Suppressor macrophage treated with lipopolysaccharide for 4 hours (primary cell): ENCODE measurements at places on chromosomes 6 and 20.
A peak's percentile ranks its signal among the peaks of the same experiment; 100 is the strongest.

DNA sequence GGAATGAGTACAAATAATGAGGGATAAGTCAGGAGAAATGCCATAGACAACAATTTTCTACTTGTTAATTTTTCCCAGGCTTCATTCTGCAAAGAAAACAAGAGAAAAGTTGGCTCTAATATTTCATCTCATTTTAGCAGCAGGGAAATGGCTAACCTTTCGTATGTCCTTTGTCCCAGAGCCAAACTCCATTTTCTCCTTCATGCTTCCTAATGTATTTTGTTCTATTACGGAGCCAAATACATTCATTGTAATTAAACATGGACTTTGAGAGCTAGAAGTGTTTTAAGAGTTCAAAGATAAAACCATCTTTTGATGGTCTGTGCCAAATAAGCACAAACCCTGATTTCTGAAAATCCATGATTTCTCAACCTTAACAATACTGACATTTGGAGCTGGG is 136.9 kb downstream of the PTCHD4 start:
- no peak for DNase-seq

GRCh38 chr6:74320715-74321114 is 624.7 kb downstream of the CD109 start:
- no peak for DNase-seq

GRCh38 chr6:168428863-168429262 is 12.1 kb upstream of the SMOC2 start:
- no peak for DNase-seq

- DNase-seq = no peak
Observed at GRCh38 chr6:154319231-154319858, 37.3 kb downstream of the IPCEF1 start.

DNA sequence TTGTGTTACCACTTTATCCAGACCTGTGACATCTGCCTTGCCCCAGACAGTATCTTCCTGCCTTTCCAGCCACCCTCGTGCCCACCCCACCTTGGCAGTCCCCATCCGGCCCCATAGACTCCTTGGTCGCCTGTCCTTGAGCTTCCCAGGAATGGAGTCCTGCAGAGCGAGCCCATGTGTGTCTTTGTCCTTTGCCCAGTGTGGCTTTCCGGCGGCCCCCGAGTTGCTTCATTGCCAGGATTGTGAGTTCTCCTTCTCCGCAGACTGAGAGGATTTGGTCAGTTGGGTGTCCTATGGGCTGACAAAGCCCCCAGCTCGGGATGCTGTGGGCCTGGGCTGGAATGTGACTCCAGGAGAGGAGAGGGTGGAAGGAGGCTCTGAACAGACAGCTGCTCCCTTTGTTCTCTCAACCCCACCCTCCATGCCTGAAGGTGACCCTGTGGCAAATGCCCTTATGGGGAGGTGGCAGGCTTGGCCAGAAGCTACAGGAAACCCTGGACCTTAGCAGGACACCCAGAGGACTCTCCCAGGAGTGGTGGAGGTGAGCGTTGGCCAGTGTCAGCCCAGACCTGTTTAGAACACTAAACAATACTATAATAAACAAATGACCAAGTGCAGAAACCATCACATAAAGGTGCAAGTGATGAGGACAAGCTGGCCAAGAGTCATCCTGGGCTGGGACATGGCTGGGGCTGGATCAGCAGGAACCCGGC is 1.9 kb upstream of the CST1 start:
- no peak for DNase-seq

- peak; percentile 21 for DNase-seq
Observed at GRCh38 chr20:35226884-35227681, 593 bp downstream of the MMP24 start.
